ENCODE measurements at places on chromosomes 7 and 10.

DNA sequence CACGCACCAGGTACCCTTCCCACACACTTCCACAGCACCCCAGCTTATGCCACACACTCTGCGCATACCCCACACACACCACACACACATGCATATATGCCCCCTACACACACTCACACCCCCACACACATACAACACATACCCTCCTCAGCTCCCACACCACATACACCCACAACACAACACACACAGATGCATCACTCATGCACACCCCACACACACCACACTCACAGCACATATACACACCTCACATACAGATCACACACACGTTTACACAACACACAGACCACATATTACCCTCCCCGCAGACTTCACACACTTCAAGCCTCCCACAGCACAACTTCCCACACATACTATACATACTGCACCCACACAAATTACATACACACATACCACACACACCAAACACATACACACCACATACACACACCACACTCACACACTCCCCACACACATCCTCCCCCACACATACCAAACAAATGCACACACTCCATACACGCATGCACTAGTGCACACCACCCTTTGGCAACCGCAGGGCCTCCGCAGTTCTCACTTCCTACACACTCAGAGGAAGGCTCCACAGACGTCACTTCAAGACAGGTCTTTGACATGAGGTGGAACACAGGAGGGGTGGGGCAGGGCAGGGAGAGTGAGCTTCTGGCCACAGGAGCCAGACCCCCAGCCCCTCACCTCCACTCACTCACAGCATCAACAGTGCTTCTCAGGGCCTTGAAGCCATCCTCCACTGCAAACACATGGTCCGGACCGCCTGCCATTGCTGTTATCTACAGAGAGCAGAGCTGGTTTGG is 18.5 kb upstream of the ANTXRL start:
- DNase-seq, result no peak

DNA sequence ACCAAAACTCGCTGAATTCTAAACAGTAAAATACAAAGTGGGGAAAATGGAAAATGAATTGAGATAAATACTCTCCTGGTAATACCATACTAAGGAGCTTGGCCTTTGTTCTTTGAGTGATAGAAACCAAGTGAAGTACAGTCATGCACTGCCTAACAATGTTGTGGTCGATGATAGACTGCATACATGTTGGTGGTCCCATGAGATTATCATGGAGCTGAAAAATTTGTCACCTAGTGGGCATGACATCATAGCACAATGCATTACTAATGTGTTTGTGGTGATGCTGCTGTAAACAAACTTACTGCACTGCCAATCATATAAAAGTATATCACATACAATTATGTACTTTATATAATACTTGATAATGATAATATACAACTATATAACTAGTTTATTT is 419.1 kb downstream of the ARL4A start:
- no peak for DNase-seq

DNA sequence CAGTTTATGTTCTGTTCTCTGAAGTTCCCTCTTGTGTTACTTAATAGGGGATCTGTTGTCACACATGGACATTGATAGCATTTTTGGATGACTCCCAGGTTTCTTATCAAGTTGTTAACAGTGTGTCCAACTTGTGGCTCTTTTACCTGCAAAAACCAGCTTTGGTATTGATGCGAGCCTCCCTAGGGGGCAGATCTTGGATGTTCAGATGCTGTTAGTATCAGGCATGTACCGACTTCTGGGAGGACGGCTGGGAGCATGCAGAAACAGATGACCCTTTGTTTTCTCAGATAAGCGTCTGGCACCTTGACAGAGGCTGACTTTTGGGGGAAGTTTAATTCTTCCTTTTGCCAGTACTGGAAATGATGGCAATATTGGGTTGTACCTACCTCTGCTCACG is 2.2 kb downstream of the PLPP4 start:
- no peak for DNase-seq

GRCh38 chr10:127813290-127813689 is 76.3 kb downstream of the FOXI2 start:
- DNase-seq, result peak; percentile 16

- DNase-seq, result no peak
These were observed 83.4 kb downstream of the CHST15 start for GRCh38 chr10:124010024-124010423.

- no peak for DNase-seq
These were observed 106.0 kb downstream of the SPAG6 start for GRCh38 chr10:22451346-22451745.

GRCh38 chr7:29611941-29612544 is 48.4 kb downstream of the PRR15 start:
- no peak for DNase-seq

GRCh38 chr10:43698156-43698555 is 49.5 kb upstream of the ZNF32 start:
- DNase-seq, result no peak

GRCh38 chr10:44386546-44387052 is 1.7 kb upstream of the CXCL12 start:
- DNase-seq, result peak; percentile 46

DNA sequence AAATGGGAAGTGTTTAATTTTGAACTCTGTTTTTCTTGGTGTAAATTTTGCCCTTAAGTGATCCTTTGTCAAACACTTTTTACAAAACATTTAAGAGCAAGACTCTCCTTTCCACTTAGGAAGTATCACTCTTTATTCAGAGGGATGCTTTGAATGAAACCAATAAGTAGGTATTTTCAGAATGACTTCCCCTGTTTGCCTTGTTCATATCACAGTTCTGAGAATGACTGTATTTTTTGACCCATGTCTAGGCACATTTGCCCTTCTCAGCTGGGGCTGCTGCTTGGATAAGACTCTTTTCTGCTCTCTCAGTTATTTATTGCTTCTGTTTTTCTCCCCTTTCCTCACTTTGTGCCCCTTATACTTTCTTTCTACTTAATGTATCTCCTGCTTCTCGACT is 98.2 kb downstream of the CCNY start:
- no peak for DNase-seq

- DNase-seq, result no peak
These were observed 63.4 kb downstream of the GPR26 start for GRCh38 chr10:123729523-123729922.

- no peak for DNase-seq
These were observed 59.9 kb downstream of the COL26A1 start for GRCh38 chr7:101422356-101423195.

GRCh38 chr7:83366629-83367028 is 203.9 kb upstream of the PCLO start:
- DNase-seq, result peak; percentile 2

GRCh38 chr7:87128861-87129267 is 23.4 kb upstream of the DMTF1 start:
- DNase-seq, result no peak

- no peak for DNase-seq
These were observed 52.3 kb downstream of the CDCA7L start for GRCh38 chr7:21893401-21893800.

- DNase-seq, result no peak
These were observed 735.5 kb upstream of the AUTS2 start for GRCh38 chr7:68862736-68863135.

DNA sequence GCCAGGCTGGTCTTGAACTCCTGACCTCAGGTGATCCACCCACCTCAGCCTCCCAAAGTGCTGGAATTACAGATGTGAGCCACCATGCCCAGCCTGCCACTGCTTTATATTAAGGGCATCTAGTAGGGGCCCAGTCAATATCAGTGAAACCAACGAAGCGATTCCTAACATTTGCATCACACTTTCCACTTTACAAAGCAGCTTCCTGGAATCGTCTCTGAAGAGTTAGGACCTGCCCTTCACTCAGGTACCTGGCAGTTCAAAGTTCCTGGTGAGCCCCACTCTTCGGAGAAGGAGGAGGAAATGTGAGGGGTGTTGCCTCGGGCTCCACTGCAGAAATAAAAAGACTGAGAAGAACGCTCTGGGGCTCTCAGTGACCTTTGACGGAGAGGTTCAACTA is 31.1 kb upstream of the EZH2 start:
- DNase-seq, result no peak

- DNase-seq, result no peak
These were observed 166.0 kb upstream of the EEPD1 start for GRCh38 chr7:35987016-35987415.

DNA sequence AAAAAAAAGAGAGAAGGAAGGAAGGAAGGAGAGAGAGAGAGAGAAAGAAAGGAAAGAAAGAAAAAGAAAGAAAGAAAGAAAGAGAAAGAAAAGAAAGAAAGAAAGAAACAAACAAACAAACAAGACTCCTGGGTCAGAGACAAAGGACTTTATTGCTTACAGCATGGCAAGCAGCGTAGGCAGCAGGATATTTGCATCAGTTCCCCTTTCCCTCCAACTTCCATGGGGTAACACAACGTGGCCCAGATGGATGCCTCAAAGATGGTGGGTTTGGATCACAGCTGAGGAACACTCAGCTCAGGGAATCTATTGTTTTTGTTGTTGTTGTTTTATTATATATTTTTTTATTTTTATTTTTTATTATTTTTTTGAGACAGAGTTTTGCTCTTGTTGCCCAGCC is 128.5 kb upstream of the VKORC1L1 start:
- no peak for DNase-seq

- DNase-seq, result no peak
These were observed 336.0 kb upstream of the GALNT17 start for GRCh38 chr7:70795948-70796347.

- DNase-seq, result no peak
These were observed 83.9 kb downstream of the HIP1 start for GRCh38 chr7:75654855-75655254.

- no peak for DNase-seq
These were observed 85.9 kb downstream of the UBE3C start for GRCh38 chr7:157224627-157225026.

All from MCF 10A (cell line).